AG10803 (cell line): ENCODE measurements at places on chromosomes 5 and 9.

DNA sequence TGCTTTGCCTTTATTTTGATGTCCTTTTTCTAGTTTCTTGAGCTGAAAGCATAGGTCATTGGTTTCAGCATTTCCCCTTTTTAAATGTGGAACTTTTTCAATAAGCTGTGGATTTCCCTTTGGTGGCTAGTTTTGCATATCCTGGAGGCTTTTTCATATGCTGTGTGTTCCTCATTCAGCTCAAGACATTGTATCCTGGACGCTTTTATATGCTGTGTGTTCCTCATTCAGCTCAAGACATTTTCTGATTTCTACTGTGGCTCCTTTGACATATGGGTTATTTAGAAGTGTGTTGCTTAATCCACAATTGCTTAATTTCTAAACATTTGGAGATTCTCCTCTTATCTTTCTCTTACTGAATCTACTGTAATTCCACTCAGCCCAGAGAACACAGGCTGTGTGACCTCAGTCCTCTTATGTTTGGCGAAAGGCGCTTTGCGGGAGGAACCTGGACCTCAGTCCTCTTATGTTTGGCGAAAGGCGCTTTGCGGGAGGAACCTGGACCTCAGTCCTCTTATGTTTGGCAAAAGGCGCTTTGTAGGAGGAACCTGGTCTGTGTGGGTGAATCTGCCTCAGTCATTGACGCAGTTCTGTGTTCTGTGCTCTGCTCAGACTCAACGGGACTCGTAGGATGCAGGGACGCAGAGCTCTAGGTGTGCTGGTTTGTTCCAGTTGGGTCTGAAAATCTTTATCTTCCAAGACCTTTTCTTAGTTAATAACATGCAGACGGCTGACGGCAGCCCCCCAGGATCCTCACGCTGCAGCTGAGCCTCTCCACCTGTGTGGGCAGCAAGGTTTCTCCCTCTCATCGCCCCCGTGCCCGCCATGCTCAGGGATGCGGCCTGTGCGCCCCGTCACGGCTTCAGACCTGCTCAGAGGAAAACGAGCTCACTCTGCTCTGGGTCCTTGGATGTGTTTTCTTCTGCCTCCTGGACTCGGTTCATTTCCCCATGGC is 6.0 kb upstream of the SLC9A3 start:
- DNase-seq = no peak

DNA sequence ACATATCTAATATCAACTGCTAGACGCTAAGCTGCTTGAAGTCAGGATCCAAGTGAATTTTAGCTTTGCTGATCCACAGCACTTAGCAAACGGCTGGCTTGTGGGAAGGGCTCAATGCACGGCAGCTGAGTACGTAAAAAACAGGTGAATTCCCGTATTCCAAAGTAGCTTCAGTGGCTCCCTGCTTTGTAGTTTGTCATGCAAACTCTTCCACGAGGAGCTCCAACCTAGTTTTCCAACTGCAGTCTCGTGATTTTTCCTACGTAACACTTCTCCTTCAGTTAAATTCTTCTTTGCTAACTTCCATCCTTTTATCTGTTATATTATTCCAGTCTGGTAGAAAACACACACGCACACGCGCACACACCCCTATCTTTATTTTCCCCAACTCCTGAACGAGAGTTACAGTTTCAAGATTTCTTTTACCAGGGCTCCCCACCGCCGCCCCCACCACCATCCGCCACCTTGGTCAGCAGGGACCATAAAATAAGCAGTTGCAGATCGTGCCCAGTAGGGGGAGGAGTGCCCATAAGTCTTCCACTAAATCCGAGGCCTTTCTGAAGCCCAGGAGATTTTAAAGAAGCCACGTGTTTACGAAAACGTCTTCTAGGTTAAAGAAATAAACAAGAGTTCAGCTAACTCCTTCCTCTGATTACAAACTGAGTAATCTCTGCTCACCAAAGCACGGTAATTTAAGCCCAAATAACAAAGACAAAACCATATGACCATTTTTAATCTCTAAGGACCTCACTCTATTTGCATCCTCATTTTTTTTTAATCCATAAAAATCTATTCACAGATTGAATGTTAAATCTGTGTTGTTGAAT is 34.8 kb upstream of the TRIO start:
- peak; percentile 77 for DNase-seq

- peak; percentile 90 for DNase-seq
These were observed 43.9 kb downstream of the SH3TC2 start for GRCh38 chr5:149018909-149019443.

- DNase-seq = no peak
These were observed 1644.0 kb downstream of the MAT2B start for GRCh38 chr5:165149431-165149830.

DNA sequence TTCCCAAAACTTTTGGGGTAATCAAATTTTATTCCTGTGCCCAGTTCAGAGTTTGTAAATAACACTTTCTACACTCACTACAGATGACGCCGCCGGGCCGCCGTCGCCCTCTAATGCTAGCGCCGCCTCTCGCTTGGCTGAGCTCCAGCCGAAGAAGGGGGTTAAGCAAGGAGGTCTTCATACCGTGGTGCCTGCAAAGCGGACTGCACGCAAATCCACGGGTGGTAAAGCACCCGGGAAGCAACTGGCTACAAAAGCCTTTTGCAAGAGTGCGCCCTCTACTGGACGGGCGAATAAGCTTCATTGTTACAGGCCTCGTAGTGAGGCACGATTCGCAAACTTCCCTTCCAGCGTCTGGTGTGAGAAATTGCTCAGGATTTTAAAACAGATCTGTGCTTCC is 280.4 kb downstream of the MEF2C start:
- no peak for DNase-seq

DNA sequence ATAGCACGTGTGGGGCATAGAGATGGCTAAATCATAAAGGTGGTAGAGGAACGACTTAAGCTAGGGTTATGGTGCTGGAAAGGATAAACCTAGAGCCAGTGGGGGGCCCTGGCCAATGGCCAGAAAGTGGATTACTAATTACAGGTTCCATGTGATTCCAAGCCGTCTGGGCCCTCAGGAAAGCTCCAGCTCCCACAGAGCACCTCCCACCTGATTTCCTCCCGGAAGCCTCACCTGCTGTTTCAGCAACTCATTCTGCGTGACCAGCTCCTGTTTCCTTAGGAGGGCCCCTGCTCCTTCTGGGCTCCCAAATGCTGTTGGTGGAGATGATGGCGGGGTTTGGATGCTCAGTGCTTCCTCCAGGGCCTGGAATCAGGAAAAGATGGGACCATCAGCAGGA is 16.2 kb downstream of the GPX3 start:
- DNase-seq = no peak

- DNase-seq = no peak
These were observed 93.6 kb upstream of the ALDH1B1 start for GRCh38 chr9:38298904-38299303.

DNA sequence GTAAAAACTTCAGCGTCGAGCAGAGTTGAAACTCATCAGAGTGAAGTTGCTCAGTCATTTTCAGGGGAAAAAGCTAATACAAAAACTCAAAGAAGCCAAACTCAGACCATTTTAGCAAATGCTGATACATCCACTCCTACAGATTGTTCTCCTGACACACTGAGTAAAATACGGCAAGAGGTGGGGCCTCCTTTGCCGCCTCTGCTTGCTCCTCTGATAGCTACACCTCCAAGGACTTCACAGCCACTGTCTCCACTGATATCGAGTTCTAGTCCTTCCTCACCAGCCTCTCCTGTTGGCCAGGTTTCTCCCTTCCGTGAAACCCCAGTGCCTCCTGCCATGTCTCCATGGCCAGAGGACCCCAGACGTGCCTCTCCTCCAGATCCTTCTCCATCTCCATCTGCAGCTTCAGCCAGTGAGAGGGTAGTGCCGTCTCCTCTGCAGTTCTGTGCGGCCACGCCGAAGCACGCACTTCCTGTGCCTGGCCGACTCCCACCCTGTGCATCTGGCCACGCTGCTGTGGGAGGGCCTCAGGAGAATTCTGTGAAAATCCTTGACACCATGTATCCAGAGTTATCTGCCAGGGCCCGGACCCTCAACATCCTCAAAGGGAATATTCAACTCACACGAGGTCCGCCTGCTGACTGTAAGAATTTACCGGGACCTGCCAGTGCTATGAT is 41.7 kb downstream of the ICE1 start:
- DNase-seq = no peak

GRCh38 chr9:7121055-7121454 is 363.3 kb downstream of the KDM4C start:
- DNase-seq = no peak

GRCh38 chr9:26813247-26813646 is 79.4 kb downstream of the CAAP1 start:
- DNase-seq = peak; percentile 5

GRCh38 chr5:111548992-111549649 is 36.8 kb upstream of the STARD4 start:
- DNase-seq = peak; percentile 31

- no peak for DNase-seq
These were observed 751.1 kb downstream of the TLR4 start for GRCh38 chr9:118455259-118455658.

DNA sequence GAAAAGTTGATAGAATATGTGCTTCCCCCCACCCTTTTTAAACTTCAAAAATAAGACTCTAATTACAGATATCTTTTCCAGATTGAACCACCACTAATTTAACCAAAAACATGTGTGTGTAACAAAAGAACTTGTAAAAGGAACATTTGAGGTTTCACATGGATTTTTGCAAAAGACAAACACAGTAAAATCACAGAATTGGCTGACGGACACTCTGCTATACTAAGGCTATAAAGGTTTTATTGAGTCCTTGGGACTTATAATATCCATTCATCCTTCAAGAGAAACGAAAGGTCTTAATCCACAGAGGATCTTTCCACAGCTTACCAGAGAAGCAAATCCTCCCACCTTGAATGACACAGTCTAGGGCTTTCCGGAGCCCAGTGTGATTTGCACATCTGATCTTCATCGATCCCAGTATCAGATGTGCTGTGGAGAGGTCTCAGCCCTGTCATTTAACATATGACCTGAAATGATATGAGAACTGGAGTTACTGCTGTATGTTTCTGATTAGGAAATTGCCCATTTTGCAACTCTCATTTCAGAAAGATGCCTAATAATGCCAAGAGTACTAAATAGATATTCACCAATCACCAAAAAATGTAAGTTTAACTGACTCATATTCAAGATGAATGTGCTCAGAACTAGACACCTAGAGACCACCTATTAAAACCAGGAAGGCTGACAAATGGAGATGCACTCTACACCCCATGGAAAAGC is 256.5 kb upstream of the FBXL7 start:
- DNase-seq = peak; percentile 53

DNA sequence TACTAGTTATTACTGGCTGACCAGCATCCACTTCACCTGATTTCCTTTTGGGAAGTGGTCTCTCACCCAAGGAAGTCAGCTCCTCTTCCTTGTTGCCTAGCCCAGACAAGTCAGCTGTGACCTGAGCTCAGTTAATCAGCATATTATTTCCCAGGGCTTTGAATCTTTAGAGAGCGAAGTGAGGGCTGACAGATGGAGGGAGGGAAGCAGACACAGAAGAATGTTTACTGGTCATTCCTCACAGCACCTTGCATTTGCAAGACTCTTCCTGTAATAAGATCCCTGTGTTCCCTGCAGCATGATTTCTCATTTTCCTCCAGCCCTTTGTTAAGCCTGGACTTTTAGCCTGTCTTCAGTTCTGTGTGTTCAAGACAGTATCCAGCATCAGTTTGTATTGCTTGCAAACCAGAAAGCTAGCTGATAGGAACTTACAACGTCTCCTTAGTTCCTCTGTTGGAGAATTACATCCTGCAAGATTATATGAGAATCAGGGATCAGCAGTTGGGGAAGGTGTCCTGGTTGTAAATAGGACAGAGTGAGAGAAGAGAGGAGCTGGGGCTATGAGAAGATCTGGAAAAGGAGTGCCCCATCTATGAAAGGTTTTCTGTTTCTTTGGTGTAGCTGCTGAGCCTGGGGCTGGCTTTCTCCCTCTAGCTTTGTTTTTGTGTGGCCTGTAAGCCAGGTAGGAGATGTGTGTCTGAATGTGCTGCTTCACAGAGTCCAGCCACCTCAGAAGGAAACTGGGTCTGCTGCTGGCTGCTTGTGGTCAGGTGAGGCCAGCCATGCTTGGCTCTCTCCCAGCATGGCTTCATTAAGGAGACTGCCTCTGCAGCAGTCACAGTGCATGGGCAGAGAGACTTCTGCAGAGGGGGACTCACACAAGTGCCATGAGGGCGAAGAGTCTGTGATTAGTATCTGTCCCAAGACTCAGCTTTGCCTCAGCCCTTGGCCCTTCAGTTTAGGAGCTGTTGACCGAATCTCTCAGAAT is 50.3 kb downstream of the MAN2A1 start:
- no peak for DNase-seq

DNA sequence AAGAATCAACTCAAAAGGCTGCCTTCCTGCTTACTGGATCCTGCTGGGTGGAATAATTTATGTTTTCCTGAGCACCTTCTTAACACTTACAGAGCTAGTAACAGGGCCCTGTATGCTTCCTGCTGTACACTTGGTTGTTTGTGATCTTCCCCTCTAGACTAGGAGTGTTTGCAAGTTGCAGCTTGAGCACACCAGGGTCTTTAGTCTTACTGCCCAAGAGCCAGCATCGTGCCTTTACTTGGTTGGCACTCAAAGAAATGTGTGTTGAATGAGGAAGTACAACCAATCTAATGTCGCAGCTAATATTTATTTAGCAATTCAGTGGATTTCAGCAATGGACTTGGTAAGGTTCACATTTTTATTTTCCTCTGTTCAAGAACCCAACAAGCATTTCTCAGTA is 57.5 kb upstream of the HAND1 start:
- no peak for DNase-seq

GRCh38 chr9:114501796-114502682 is 3.2 kb downstream of the WHRN start:
- DNase-seq = peak; percentile 18

DNA sequence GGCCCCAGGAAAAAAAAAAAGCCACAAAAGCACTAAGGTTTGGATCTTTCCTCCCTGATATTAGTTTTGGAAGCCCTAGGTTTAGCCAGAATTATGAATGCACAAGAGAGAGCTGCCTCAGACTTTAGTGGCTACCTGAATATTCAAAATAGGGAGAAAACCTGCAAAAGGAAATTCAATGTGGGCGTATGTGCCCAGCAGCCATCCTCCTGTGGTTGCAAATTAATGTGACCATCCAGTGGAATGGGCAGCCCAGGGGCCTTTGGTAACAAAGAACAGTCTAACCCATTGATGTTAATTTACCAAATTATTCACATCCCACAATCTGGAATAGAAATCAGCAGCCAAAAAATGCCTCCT is 298.4 kb downstream of the CWC27 start:
- no peak for DNase-seq
